ENCODE measurements at places on chromosomes 1 and 21.

- DNase-seq: no peak
These were observed 15.7 kb upstream of the WDTC1 start for GRCh38 chr1:27218736-27219135.

DNA sequence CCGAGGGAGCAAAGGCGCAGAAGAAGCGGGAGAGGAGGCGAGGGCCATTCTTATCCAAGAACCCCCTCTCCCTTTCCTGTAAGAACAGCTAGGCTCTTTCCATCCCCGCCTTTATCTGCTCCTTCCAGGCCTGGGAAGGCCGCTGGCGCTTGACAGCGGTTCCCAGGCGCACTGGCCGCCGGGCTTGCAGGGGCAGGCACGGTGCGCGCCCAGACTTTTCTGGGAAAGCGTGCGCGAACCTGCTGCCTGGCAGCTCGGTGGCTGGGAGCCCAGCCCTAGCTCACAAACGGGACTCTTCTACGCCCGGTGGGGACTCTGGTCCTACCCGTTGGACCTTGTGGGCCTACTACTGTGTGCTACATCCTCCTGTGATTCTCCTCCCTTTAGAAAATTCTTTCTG is 8.8 kb upstream of the IFNLR1 start:
- no peak for DNase-seq

- no peak for DNase-seq
These were observed 10.3 kb downstream of the AGO1 start for GRCh38 chr1:35893051-35893879.

GRCh38 chr1:169132512-169133227 is 26.2 kb downstream of the ATP1B1 start:
- DNase-seq: no peak

- DNase-seq: no peak
These were observed 193.3 kb upstream of the BEND5 start for GRCh38 chr1:48969971-48970370.

- DNase-seq: no peak
These were observed 771.6 kb upstream of the CXADR start for GRCh38 chr21:16741141-16741665.

DNA sequence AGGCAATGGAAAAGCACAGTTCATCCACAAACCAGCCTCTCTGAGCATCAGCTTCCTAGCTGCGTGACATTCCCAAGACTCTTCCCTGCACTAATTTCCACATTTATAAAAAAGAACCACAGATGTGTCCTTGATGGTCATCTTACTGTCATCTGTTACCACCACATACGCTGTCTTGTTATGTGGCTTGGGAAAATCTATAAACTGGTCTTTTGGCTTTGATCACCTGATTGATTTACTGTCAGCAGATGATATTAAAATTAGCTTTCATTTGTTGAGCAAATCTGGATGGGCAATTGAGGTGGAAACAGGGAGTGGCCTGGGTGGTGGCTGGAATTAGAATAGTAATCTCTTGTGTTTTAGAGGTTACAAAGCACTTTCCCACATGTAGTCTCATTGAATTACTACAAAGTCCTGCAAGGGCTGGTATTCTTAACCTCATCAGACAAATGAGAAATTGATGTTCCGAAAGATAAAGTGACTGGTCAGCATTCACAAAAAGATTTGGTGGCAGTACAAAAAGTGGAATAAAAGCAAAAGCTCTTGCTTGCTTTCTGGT is 231.7 kb upstream of the SGIP1 start:
- no peak for DNase-seq

DNA sequence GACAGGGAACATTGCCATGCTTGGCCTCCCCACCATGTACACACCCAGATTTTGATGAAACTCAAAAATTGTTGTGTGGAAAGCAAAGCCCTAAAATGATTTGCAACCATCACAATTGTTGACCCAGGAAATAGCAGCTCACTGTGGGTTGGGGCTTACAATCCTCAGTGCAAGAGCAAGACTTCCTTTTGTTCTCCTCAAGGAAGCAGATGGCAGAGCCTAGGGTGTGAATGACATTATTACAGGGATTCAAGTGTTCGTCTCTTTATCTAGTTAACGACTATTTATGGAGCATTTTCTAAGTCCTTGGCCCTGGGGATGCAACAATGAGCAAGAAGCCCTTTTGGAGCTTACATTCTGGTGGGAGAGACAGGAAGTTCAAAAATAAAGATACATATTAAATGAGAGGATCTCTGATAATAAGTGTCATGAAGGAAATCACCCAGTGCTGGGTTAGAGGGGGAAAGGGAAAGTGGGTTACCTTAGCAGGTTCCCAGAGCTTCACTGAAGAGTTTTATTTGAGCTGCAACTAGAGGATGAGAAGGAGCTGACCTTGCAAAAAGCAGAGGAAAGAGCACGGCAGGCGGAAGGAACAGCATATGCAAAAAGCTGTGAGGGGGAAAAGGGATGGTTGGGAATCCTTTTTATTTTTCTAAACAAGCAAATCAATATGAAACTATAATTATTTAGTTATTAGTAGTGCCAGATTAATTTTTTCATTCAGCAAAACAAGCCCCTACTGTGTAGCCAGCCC is 38.5 kb upstream of the ID3 start:
- DNase-seq: no peak

Data from stimulated activated CD4-positive, alpha-beta T cell treated with anti-CD3 and anti-CD28 coated beads, TNF-alpha, amount 100 ng/mL, for 1 hour (primary cell).